T-helper 22 cell (primary cell): ENCODE measurements at places on chromosomes 13 and 19.

- no peak for DNase-seq
Observed at GRCh38 chr19:18377026-18377425, 8.9 kb upstream of the GDF15 start.

- DNase-seq: no peak
Observed at GRCh38 chr13:31674051-31674450, 65.3 kb upstream of the RXFP2 start.

DNA sequence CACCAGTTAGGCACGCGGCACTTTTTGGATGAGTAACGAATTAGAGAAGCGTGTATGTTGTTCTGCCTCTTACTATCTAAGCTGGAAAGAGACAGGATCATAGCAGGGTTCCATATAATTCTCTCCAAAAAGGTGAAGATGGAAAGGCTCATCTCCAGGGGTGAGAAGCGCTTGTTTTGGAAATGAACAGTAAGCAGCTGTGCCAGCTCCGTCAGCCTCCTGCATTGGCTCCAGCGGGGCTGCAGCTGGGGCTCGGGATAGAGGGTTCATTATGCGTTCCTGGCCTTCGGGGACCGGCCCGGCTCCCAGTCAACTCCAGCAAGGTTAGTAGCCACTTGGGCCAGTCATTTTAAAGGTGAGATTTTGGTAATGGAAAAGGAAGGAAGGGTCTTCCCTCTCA is 155.5 kb downstream of the COL4A1 start:
- no peak for DNase-seq

DNA sequence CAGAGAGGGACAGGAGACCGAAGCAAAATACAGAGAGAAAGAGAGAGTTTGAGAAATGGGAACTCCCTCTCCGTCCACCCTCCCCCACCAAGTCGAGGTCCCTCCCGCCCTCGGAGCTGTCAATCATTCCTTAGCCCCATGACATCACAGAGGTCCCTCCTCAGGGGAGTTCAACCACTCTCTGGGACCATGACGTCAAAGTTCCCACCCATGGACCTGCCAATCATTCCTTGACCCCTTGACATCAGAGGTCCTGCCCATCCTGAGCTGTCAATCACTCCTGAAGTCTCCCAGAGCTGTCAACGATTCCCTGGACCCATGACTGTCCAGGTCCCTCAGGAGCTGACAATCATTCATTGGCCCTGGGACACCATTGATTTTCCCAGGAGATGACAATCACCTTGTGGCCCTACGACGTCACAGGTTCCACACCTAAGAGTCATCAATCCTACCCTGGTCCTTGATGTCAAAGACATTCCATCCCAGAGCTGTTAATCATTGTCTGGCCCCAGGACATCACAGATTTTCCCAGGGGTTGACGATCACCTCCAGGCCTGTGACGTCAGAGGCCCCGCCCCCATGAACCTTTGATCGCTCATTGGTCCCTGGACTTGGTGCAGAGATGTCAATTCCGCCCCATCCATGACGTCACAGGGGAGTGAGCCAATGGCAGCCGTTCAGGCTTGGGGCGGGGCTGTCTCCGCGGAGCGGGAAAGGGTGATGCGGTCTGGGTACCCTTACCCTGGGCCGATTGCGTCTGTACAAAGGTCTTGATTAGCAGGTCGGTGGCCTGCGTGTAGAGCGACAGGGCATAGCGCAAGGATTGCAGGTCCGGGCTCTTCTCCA is 61.7 kb downstream of the COLGALT1 start:
- no peak for DNase-seq

DNA sequence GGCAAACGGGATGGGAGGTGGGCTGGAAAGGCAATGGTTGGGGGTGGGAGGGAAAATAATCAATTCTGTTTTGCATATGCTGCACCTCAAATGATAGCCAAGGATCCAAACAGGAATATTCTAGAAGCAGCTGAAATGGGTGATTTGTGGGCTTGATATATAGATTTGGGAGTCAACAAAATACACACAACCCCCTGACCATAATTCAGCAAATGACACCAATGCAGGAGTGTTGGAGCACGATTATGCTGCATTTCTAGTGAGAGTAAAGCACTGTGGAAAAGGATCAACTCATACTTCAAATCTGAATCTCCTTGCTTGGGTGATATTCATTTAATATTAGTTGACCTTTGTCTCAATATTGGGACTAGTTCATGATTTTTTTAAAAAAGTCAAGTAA is 36.0 kb downstream of the LCP1 start:
- DNase-seq: no peak

GRCh38 chr13:113064534-113065405 is 40.8 kb upstream of the F7 start:
- DNase-seq: no peak

DNA sequence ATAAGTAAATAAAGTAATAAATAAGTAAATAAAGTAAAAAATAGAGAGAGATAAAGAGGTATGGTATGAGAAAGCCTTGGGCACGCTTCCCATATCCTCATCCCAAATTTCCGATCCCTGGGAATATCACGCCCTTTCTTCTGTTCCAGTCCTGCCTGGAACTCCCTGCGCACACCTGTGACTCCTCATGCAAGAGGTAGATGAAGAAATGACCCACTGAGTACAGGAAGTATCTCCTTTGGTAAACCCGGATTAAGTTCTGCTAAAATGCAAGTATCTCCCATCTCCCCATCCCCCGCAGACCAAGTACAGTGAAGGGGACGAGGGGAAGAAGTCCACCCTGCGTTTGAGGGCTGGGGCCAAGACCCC is 399 bp upstream of the ZNF136 start:
- DNase-seq: no peak

DNA sequence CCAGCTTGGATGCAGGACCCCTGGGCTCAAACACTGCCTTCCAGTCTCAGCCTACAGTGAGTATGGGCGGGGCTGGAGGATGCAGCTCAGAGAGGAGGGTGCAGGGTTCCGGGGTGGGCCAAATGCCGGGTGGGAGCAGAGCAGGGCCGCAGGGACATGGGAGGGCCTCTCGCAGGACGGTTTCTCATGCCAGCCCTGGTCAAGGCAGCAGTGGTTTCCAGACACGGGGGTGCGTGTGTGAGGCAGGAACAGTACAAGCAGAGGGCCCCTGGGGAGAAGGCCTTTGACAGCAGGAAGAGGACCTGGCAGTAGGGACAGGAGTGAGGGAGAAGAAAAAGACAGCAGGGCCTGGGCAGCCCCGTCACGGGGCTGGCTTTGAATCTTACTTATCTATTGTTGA is 34.1 kb downstream of the CRTC1 start:
- DNase-seq: no peak

GRCh38 chr19:41298348-41298964 is 11.5 kb upstream of the CCDC97 start:
- DNase-seq: peak; percentile 70

DNA sequence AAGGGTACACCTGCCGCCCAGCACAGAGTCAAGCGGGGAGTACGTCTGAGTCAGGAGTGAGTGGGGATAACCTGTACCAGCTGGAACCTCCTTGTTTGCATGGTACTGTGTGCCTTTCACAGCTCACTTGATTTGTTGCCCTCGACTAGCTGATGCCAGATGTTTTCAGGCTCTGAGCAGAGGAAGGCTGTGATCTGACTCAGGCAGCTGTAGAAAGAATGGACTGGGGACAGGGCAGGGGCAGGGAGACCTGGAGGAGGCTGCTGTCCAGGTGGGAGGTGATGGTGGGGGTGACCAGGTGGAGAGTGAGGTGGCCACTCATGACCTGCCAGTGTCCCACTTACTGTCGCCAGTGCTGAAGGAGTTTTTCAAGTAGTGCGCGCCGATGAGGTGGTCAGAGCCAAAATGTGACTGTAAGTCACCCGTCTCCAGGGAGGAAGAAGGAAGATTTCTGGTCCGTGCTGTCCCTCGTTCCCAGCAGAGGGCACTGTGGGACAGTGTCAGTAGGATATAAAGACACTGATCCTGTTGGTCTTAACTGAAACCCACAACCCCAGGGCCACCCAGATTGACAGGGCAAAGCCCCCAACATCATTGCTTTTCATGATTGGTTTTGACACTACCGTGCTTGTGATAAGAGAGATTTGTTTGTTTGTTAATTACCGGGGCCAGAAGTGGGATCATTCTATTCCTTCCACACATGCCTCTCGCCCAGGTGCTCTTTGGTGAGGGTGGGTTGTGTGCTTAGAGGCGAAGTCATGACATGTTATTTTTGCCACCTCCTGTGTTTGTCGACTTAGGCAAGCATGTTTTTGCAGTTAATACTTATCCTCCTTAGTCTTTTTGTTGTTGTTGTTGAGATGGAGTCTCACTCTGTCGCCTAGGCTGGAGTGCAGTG is 128.4 kb downstream of the DPF1 start:
- no peak for DNase-seq

- DNase-seq: no peak
Observed at GRCh38 chr19:2392366-2392765, 32.3 kb downstream of the TMPRSS9 start.

GRCh38 chr19:13097033-13097462 is 5.6 kb downstream of the LYL1 start:
- DNase-seq: no peak

DNA sequence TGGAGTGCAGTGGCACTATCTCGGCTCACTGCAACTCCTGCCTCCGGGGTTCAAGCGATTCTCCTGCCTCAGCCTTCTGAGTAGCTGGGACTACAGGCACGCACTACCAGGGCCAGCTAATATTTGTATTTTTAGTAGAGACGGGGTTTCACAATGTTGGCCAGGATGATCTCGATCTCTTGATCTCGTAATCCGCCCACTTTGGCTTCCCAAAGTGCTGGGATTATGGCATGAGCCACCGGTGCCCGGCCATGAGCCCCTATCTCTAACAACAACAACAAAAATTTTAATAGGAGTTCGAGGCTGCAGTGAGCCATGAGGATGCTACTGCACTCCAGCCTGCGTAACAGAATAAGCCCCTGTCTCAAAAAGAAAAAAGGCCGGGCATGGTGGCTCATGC is 5.0 kb downstream of the AP1M2 start:
- DNase-seq: no peak

GRCh38 chr19:49932041-49932451 is 2.7 kb upstream of the NUP62 start:
- DNase-seq: no peak

DNA sequence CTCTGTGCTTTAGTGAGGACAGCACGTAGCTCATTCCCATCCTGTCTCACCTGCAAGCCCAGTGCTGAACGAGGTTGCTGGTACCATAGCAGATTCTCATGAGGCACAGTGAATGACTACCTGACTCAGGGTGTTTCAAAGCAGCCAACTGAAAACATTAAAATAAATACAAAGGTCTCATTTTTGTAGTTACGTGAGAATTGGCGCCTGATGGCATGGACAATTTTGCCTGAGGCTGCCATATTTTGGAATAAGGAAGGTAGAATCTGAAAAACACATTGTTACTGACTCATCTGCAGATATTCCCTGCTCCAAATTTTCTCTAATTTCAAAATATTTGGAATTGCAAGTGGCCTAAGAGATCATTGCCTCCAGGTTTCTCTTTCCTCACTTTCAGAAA is 429.7 kb downstream of the FGF14 start:
- no peak for DNase-seq

GRCh38 chr13:21616880-21617279 is 12.9 kb upstream of the MICU2 start:
- DNase-seq: no peak

- DNase-seq: no peak
Observed at GRCh38 chr19:1883784-1884183, 1.5 kb downstream of the ABHD17A start.

DNA sequence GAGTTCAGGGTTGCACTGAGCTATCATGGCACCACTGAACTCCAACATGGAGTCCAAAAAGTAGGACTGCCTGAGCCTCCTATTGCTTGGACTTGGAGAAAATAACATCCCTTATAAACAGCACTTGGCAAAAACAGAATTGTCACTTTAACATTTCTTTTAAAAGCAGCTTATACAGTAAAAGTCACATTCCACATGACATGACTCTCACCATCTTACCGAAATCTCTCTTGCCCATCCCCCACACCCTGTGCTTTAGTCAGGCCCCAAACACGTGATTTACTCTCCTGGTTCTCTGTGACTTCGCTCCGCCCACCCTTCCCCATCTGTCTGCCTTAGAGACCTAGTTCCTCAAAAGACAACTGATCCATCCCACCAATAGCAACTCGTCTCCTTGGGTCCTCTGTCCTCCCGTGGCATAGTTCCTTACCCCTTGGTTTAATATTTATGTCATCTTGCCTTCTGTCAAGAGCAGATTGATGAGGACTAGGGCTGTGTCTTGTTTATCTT is 4.6 kb downstream of the SAFB start:
- no peak for DNase-seq

DNA sequence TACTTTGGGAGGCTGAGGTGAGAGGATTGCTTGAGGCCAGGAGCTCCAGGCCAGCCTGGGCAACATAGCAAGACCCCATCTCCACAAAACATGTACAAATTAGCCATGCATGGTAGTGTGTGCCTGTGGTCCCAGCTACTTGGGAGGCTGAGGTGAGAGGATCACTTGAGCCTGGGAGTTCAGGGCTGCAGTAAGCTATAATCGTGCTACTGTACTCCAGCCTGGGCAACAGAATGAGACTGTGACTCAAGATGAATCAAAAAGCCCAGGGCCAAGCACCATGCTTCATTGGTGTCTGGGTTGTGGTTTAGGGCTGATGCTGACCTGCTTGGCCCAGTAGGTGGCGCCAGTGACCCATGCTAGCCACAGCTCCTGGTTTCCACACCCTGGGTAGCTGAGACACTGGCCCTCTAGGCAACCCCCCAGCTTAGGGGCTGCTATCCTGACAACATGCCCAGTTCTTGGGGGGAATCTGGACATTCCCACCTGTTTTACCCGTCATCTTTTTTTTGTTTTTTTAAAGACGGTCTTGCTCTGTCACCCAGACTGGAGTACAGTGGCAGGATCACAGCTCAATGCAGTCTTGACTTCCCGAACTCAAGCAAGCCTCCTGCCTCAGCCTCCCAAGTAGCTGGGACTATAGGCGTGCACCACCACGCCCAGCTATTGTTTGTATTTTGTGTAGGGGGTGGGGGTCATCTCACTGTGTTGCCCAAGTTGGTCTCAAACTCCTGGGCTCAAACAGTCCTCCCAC is 5.5 kb downstream of the CCDC124 start:
- peak; percentile 60 for DNase-seq

GRCh38 chr13:77779552-77780272 is 82.2 kb downstream of the SLAIN1 start:
- DNase-seq: no peak
